ENCODE measurements at places on chromosomes 5 and 9.

- no peak for DNase-seq
Measured at GRCh38 chr9:6575324-6576034, 70.0 kb downstream of the GLDC start.

DNA sequence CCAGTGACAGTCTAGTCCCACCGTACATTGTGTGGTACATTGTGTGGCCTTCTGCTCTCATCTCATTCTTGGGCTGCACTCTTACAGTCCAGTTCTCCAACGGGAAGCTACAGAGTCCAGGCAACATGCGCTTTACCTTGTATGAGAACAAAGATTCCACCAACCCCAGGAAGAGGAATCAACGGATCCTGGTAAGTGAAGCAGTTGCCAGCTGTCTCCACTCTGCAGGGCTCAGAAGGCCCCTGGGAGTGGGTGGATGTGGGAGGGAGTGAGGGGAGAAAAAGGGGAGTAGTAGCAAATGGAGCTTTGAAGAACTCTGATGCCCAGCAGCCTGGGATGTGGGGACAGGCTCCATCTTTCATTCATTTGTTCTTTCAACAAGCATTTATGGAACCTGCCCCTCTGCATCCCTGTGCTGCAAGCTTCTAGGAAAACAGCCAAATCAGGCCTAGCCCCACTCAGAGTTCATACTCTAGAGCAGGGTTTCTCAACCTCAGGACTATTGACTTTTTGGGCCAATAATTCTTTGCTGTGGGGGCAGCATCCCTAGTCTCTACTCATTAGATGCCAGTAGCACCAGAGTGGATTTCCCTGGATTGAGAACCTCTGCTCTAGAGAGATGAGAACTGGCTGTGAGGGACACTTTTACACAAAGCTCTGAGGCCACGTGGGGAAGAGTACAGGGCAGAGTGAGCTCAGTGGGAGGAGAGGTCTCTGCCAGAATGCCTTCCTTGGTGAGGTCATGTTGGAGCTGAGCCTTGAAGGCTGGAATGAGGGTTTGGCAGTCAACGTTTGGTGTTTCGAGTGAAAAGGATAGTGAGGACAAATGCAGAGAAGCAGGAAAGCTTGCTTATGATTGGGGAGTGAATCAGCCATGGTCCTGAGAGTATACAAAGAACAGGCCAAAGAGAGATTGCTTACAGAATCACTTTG is 1.1 kb downstream of the POLR1E start:
- peak; percentile 93 for DNase-seq

- DNase-seq, result no peak
Measured at GRCh38 chr9:13163287-13163686, 116.2 kb downstream of the MPDZ start.

- peak; percentile 15 for DNase-seq
Measured at GRCh38 chr5:25119650-25120049, 474.9 kb upstream of the CDH10 start.

DNA sequence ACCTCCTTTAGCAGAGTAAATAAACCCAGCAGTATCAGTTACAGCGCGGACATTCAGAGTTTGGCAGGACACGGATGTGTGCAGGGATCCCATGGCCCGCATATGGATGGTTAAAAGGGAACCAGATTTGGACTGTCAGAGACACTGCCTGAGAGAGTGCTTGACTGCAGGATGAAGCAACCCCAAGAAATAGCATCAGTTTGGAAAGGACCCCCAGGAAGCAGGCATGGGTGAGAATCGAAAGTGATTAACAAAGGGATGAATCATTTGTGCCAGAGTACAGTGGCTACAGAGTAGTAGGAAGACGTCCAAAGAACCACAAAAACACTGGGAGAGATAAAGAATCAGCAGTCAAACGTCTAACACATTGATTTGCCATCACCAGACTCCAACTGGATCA is 5.5 kb downstream of the C7 start:
- DNase-seq, result peak; percentile 80

DNA sequence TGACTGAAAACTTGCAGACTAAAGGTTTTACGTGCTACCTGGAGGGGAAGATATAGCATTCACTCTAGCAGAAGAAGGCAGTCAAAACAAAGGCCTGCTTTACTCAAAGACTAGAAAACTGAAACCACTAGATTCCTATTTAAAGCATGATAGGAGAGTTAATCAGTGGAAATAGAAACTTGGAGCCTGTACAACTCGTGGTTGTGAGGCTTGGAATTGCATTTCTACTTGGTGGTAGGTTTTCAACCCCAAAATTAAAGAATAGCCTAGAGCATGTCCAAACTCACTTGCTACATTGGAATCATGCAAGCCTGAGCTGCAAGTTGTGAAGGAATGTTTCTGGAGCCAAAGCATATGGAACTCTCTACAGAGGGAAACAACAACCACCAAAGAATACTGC is 1526.4 kb upstream of the NUDT12 start:
- DNase-seq, result peak; percentile 13

GRCh38 chr5:74521401-74521800 is 119.1 kb downstream of the ENC1 start:
- no peak for DNase-seq

GRCh38 chr5:103428411-103428871 is 134.1 kb downstream of the NUDT12 start:
- peak; percentile 94 for DNase-seq

DNA sequence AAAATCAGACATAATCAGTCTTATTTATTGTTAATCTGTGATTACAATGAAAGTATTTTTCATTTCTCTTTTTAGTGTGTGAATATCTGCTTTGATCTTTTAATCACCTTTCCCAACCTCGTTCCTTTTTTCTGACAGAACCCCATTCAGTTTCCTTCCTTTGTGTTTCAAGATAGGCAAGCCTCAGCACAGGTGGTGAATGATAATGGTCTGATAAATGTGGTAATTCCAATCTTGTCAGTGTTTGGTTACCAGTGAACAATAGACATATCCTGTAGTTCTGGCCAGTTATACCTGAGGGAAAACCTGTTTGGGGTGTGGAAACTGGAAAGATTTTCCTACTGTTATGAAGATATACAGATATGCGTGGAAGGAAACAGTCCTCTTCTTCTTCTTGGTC is 13.5 kb downstream of the STX17 start:
- DNase-seq, result no peak

DNA sequence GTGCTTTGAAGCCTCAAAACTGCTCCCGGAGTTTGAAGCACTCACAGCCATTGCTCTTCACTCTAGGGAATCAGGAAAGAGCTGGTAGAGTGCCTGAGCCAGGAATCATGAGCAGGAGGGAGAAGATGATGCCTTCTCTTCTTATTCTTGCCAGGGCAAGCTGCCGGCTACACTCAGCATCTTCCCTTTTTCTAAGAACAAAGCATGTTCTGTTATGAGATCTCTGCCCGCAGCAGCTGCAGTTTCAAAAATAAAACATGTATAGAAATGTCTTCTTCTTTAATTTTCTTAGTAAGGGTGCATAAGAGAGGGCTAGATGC is 57.9 kb upstream of the RICTOR start:
- no peak for DNase-seq

DNA sequence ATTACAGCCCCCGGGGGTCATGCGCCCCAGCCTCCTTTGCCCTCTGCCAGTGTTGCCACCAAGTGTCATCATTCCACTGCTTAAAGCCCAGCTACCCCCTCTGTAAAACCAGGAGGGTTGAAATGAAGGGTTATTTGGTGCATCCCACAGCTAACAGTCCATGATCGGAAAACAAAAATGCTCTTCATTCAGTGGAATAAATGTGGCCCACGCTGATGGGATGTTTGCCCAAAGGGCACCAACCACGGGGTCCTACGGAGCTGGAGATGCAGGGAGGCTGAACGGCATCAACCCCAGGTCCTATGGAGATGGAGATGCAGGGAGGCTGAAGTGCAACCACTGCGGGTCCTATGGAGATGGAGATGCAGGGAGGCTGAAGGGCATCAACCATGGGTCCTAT is 218.5 kb upstream of the IRX1 start:
- DNase-seq, result no peak

GRCh38 chr5:153546566-153546965 is 56.1 kb downstream of the GRIA1 start:
- peak; percentile 50 for DNase-seq

DNA sequence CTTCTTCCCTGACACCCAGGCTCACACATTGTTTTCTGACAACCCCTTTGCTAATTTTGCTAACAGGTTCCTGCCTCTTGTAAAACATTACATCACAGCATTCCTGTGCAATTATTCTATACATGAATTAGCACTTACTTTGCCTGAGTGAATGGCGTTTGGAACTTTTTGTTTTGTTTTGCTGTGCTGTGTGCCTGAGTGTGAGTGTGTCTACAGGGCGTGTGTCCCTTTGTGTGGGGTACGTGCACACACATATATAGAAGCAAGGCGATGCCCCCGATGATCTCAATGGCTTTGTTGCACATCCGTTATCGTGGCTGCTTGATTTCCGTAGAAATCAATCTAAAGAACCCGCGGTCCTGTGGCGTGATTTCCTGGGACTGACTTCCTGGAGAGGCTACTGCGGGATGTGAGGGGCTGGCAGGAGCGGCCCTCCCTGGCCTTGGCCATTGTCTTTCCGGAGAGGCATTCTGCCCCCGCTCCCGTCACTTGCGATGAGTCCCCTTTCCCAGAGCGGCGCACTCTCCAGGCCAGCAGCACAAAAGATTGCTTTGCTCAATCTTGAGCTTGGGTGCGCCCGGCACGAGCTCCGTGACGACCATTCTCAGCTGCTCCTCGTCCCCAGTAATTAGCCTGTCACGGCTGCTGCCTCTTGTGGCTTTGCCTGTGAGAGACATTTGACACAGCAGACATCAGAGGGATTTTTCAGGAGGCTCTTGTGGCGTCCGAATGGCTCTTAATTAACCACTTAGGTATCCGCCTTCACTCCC is 398.1 kb upstream of the IRX1 start:
- peak; percentile 1 for DNase-seq

DNA sequence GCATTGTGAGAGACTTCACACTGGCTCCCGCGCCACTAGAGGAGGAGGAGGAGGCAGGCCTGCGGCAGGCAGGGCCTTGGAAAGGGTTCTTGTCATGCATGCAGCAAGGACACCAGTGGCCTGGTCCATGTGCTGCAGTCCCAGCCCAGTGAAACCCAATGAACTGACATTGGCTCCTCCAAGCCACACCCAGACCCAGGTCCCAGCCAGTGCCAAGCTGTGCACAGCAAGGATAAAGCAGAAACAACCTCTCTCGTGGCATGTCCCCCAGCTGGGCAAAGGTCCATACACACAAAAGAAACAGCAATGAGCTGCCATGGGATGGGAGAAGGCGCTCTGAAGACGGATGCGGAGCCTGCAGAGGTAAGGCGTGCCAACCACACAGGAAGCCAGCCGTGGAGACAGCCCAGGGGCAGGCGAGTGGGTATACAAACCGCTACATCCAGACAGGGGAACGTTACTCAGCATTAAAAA is 89.2 kb downstream of the SEMA4D start:
- DNase-seq, result no peak

- no peak for DNase-seq
Measured at GRCh38 chr9:5518171-5518936, 8.0 kb downstream of the PDCD1LG2 start.

DNA sequence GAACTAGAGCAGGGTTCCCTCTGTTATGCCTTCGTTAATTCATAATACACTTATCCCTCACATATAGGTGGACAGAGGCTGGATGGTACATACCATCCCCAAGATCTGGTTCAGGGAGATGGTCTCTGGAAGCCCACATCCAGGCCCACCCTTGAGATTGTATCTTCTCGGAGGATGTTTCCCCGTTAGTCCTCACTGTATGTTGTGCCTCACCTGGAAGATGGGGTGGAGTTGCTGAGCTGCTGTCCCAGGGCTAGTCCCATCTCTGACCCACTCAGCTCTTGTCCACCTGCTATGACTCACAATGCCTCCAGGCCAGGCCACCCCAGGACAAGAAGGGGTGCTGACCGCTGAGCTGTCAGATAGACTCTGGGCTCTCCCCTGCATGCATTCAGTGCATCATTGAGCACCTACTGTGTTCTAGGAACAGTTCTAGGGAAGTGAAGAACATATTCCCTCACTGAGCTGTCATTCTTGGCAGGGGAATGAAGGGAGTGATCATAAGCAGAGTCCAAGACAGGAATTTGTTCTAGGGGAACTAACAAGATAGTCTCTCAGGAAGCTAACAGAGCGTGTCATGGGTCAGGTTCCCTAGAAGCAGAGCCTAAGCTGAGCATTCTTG is at the start of gene CBY3:
Gene CBY3 (minus strand): TSS at position 255 of the 622 bp plus-strand sequence. CDS start 116 bp downstream, at position 139.
- DNase-seq, result no peak

DNA sequence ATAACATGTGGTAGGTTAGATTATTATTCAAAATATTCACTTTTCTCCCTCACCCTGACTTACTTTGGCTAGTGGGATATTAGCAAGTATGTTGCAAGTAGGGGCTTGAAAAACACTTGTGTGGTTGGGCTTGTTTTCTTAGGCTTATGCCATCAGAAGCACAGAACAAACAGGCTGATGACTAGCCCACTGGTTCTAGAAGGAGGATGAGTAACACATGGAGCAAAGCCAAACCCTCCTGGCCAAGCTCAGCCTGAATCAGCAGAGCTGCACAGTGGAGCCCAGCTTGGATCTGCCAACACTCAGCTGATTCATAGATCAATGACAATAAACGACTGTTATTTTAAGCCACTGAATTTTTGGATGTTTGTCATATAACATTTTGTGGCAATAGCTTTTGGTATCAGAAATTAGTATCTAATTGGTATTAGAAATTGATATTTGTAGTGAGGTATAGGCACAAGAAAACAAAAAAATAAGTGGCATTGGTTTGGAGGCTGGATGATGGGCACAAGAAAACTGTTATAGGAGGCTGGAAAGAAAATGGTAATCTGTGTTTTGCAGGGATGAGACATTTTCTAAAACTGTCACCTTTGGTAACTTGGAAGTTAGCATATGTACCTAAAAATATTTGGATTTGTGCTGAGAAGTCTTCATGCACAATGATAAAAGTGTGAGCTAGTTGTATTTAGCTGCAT is 46.1 kb upstream of the ZBED3 start:
- peak; percentile 98 for DNase-seq

GRCh38 chr5:38008198-38008597 is 168.4 kb upstream of the GDNF start:
- no peak for DNase-seq

GRCh38 chr9:114900942-114901802 is 29.2 kb downstream of the TNFSF8 start:
- peak; percentile 76 for DNase-seq

- no peak for DNase-seq
Measured at GRCh38 chr5:62317810-62318209, 11.8 kb downstream of the KIF2A start.

DNA sequence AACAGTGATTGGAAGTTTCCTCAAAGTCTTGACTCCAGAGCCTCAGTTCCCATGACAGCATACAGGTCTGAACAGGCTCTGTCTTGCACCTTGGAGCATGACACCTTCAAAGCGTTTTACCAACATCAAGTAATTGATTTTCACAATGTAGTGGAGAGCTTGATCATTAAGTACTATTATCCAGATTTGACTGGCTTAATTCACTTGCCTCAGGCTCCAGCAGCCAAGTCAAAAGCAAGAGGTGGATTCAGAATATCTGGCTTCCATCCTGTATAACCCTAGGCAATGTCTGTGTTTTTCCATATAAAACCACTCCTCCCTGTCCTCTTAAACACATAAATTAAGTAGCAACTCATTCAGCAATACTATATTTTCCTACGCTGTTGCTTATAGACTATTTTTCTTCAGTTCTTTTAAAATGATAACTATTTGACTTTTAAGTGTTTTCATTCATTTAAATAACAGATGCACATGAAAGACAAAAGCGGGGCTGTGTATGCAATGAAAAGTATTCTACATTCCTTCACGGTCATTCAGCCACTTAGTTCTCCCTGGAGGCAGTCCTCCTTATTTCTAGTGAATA is 150.8 kb upstream of the RANBP3L start:
- DNase-seq, result no peak

Data from astrocyte of the spinal cord (primary cell).